ENCODE measurements at places on chromosomes 13 and 19.

DNA sequence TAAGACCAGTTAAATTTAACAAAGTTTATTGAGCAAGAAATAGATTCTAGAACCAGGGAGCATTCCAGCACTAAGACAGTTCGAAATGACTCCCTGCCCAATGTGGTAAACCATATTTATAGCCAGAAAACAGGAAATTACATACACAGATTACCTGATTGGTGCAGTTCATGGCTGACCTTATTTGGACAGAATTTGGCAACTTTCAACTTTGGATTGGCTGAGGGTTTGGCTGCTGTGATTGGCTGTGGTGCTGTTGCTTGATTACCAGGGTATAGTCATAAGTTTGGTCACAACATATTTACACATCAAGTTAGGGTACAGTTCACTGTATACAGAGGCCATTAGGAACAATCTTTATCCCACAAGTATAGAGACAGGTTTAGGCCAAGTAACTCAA lies 984.8 kb upstream of the MIR17HG start:
- DNase-seq, result no peak

DNA sequence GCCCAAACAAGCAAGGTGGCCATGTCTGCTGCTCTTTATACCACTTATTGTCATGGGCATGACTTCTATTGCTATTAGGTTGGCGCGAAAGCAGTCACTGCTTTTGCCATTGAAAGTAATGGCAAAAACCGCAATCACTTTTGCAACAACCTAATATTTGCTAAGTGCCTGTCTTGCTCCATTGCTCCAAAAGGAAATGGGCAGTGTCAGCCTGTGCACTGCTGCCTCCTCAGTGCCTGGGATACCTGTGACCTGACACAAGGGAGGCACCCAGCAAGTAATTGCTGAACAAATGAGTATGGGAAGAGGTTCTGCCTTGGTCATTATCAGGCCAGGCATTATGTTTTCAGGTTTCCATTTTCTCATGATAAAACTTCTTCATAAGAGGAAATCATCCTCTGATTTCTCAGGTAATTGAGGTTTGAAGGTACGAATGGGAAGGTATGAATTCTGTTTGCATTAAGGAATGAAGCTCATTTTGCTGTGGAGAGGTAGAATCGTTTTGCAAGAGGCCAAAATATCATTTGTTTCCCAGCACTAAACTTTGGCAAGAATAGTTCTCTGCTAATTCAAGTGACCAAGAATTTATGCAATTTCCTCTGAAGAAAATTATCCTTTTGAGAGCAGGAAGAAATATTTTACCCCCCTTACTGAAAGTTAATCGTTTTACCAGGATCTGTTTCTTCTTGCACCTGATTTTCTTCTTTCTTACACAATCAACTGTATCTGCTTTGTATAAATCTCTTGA lies 128.4 kb upstream of the SPRY2 start:
- no peak for DNase-seq

- peak; percentile 100 for DNase-seq
These were observed 12.5 kb downstream of the PEAK3 start for GRCh38 chr19:2269244-2270156.

DNA sequence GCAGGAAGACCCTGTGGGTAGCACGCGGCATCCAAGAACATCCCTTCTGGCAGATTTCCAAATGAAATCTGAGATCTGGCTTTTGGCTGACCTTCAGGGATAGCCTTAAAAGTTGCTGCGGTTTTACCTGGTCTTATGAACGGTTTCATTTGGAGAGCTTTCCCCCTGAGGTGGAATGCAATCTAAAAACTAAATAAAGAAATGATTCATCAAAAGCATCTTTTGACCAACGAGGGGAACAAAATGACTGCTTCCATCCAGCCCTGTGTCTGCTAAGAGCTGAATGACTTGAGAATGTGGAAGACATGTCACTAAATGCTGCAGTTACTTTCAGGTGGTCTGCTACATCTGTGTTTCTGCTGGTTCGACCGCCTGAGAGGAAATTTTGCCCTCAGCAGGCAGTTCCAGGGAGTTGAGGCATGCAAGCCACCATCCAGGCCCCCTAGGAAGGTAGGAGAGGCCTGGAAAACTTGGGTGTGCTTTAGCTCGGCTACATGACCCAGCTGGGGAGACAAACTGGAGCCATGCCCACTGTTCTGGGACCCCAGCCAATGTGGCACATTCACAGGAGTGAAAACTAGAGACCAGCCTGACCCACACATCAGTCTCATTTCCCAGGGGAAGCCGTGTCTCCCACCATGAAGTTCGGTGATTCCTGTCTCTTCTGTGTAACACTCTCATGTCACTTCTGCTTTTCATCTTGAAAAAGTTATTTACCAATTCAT lies 175.1 kb upstream of the KL start:
- DNase-seq, result no peak

GRCh38 chr13:44132710-44133109 lies 240.9 kb upstream of the SERP2 start:
- DNase-seq, result peak; percentile 40

- peak; percentile 48 for DNase-seq
These were observed at the start of gene HTR2A for GRCh38 chr13:46896341-46897137. TSS of gene HTR2A (minus strand) at chr13:46897053. CDS start at chr13:46895906, 1,147 bp downstream.

DNA sequence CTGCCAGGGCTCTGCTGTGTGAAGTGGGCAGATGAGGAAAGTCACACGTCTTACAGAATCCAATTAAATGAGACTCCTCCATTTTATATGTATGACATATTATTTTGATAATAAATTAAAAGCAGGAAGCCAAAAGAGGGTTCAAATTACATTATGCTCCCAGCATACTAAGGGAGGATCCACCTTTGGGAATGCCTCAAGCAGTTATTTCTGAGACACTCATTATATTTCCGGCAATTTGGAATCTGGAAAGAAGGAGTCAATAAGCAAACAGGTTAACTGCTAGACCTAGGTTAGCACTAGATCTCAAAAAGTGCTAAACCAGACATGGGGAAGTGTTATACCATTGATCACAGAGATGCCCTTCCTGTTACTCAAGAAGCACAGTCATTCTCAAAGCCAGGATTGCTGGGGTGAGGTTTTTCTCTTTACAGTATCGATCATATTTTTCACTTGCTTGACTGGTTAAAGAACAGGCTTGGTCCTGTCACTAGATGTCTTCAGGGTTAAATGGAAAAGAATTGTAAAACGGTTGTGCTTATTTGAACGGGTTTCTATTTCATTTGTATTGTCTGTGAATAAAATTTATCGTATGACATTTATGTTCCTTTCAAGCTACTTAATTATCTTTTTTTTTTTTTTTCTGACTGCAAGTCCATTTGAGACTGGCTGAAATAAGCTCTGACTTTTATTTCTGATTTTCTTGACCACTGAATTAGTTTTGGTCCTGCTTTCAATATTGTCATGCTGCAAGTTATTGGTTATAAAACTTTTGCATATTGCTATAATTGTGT lies 523.2 kb downstream of the KLF12 start:
- no peak for DNase-seq

- DNase-seq, result no peak
These were observed 1.0 kb upstream of the NAT14 start for GRCh38 chr19:55483706-55484592.

DNA sequence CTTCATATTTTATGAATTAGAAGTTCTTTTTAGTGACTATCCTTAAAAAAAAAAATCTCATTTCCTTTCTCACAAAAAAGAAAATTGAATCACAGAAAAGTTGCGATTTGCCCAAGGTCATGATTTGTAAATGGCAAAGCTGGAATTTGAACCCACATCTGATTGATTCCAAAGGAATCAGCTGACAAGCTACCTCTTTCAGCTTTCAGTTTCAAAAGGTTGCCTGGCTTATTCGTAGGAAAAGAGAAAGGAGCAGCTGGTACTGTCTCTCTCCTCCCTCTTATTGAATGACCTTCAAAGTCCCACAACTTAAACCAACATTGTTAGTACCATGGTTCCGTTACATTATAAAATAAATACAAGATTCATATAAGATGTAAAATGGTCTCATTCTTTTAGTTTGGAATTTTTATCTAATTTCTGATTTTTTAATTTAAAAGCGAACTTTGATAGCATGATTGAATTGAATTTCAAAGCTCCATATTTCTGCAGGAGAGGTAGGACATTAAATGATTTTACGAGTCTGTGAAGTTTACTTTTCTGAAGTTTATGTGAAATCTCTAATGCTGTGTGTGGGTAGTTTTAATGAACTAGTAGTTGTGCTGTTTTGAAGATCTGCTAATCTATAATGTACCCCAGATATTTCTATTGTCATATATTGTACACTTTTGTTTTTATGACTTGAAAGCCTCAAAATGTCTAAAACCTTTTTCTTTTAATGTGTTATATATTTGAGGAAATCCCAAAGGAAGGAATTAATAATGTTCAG lies 18.5 kb upstream of the KCTD4 start:
- no peak for DNase-seq

DNA sequence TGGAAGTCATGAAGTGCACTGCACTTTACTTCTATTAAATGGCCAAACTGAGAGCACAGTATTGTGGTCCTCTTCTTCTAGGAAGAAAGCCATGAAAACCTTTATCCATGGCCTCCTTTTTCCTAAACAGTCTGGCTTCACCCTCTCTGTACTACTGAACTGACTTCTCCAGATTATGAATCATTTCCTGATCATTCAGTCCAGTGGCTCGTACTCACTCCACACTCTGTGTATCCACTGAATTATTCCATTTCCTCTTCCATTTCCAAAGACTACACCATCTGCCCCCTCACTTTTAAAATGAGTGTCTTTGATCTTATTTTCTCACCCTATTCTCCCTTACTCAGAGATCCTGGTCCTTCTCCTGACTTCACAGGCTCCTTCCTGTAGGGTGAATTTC lies 29.7 kb upstream of the FREM2 start:
- DNase-seq, result peak; percentile 36

DNA sequence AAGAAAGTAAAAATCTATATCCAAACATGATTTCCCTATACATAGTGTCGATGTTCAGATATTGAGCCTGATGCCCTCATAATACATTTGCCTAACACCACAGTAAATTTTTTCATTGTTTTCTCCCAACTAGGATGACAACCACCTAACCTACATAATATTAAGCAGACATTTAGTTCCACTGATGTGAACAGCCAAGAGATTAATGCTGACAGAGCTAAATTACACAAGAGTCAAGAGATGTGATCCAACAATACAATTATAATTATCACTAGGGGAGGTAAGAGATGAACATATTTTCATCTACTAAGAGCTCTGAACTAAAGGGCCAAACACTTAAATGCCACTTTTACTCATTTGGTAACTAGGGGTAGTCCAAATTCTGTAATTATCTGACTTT lies 145.9 kb downstream of the DACH1 start:
- DNase-seq, result no peak

DNA sequence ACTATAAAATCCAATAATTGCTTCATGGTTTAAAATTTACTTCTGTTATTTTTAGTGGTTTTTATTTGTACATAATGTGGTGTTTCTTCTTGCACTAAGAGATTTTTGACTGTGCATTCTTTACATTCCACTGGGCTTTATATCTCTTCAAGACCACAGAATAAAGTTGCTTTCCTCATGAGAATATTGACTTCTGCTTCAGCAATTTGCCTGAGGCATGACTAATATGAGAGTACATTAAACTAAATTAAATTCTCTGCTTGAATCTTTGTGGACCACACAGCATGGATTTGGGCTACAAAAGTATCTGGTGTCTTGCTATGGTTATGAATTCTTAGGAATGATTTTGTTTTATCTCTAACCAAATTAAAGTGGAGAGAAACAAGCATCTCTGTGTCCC lies 1463.4 kb upstream of the PCDH20 start:
- peak; percentile 6 for DNase-seq

- DNase-seq, result peak; percentile 80
These were observed 1.5 kb upstream of the RAB3A start for GRCh38 chr19:18205200-18205892.

DNA sequence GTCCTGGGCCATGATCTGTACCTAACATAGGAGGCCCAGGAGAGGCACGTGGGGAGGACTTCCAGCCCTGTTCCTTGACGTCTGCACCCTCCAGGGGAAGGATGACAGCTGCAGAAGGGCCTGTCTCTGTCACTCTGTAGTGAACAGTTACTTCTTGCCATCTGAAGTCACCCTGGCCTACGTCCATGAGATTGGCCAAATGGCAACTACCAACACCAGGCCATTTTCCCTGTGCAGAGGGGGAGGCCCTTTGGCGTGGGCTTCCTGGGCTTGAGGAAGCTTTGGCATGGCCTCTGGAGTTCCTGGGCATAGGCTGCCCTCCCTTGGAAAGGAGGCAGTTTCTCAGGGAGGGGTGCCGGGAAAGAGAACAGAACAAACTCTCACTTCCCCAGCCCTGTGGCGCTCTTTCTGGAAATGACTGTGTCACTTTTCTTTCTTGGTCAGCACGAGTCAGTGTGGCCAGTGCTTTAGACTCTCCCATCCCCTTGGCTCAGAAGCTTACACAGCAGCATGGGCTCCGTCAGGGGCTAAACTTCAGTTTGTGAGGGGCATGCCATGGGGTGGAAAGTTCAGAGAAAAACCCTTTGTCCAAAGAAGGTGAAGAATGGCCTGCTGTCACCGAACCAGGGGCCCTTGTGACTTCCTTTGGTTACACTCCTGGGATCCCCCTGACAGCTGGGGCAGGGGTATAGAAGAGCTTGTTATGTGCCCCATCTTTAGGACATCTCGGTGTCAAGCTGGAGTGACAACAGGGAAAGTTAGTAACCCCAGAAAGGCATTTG lies 5.3 kb downstream of the CARM1 start:
- no peak for DNase-seq

GRCh38 chr19:49818649-49819370 lies 721 bp downstream of the MED25 start:
- no peak for DNase-seq

DNA sequence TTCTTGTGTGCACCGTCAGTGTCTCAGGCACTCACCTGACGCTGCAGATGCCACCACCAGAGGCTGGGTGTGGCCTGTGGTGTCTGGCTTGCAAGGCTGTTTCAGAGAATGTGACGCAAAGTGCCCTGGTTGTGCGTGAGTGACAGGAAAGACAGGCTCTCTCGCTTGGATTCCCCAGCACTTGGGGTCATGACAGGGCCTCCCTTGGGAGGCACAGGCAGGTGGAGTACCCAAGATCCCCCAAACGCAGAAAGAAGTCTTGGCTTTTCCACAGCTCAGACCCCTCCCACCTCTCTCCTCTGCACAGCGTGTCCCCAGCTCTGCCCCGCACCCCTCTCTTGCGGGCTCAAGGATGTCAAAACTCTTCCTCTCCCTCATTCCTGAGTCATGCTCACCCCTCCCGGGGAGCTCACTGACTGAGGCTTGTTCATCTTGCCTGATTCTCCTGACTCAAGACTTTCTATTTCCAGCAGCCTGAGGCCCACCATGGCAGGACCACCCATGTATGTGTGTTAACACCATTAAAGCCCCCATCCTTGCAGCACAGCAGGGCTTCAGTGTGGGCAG lies 21.0 kb downstream of the DHX34 start:
- DNase-seq, result peak; percentile 84

GRCh38 chr19:2536461-2536860 lies 60.5 kb downstream of the GADD45B start:
- no peak for DNase-seq

GRCh38 chr13:95343944-95344343 lies 42.7 kb upstream of the ABCC4 start:
- no peak for DNase-seq
